Fibroblast of skin of right biceps (primary cell): ENCODE measurements at places on chromosomes 3 and 15.
A peak's percentile ranks its signal among the peaks of the same experiment; 100 is the strongest.

DNA sequence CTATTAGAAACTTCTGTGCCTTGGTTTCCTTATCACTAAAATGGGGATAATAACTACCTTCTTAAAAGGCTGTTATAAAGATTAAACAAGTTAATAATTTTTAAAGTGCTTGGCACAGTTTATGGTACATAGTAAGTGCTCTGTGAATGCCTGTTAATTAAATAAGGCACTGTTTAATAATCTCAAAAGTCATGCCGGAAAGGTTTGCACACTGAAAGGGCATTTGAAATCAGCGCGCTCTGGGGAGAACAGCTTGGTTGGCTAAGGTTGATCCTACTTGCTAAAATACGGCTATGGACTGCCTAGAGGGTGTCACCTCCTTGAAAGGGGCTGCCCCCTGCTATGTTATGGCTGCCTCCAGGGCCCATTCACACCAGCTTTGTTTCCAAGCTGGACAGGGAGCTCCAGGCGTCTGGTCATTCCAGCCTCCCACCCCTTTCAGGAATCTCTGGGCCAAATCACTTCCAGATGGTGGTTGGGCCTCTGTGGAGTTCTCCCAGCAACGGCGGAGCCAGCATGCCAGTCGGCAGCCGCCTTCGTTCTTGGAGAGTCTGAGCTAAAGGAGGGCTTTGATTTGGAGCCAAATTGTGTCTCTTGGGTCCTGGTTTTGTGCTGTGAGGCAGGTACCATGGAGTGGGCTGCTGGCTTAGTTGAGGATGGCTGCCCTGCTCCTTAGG, 5.9 kb downstream of the FLNB start:
- DNase-seq: peak; percentile 91

GRCh38 chr3:109413049-109413448, 75.7 kb upstream of the DPPA4 start:
- no peak for DNase-seq

GRCh38 chr3:57855281-57855680, 99.2 kb downstream of the SLMAP start:
- peak; percentile 24 for DNase-seq

DNA sequence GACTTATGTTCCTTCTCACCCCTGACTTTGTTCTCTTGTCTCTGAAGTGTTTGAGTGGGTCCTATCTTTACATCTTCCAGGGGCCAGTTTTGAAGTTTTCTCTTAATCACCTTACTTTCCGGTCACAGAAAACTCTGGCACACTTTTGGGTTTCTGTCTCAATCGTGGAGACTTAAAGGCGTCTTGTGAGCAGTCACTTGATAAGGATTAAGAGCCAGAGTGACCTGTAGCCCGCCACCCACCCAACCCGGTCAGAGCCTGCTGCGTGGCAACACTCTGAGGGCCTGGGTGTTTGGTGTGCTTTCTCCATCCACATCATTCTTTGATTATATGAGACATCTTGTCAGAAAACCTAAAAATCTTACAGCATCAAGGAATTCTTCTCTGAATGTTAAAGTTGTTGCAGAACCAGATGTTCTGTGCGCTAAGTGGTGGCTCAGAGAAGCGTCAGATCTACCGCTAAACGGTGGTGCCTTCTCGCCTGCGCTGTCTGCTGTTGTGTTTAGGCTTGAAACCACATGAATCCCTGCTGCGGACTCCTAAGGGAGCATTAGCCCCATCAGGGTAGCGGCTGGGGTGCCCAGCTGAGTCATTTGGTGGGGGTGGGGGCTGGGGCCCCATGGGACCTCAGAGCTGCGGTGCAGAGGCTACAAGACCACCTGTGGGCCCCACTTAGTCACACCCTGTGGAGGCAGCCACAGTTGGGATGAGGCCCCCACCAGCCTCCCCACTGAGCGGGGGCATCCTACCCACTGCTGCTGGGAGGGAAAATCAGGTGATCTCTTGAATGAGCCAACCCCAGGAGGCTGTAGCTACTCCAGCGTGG, 158.7 kb upstream of the BHLHE40 start:
- DNase-seq: no peak

DNA sequence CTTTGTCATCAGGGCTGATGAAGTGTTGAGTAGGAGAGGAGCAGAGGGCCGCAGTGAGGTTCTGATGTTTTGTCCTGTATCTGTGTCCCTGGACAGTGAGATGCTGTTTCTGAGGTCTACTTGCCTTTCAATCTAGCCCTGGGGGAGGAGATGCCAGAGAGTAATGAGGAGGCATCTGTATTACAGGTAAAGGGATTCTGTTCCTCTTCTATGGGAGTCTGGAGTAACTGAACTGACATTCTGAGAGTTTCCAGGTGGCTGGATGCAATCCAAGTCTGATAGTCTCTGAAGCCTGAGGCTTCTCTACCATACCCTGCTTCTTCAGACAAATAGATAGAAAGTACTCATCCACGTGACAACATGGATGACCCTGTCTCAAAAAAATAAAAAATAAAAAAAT, 60.9 kb downstream of the IL12A start:
- DNase-seq: no peak

DNA sequence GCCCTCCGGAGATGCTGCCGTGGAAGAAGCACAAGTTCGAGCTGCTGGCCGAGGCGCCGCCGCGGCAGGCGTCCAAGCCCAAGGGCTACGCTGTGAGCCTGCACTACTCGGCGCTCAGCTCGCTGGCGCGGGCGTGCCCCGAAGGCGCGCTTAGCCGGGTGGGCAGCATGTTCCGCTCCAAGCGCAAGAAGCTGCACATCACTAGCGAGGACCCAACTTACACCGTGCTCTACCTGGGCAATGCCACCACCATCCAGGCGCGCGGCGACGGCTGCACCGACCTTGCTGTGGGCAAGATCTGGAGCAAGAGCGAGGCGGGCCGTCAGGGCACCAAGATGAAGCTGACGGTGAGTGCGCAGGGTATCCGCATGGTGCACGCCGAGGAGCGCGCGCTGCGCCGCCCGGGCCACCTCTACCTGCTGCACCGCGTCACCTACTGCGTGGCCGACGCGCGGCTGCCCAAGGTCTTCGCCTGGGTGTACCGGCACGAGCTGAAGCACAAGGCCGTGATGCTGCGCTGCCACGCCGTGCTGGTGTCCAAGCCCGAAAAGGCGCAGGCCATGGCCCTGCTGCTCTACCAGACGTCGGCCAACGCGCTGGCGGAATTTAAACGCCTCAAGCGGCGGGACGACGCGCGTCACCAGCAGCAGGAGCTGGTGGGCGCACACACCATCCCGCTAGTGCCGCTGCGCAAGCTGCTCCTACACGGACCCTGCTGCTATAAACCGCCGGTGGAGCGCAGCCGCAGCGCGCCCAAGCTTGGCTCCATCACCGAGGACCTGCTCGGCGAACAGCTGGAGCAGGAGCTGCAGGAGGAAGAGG, 1.3 kb downstream of the FAM43A start:
- peak; percentile 53 for DNase-seq

DNA sequence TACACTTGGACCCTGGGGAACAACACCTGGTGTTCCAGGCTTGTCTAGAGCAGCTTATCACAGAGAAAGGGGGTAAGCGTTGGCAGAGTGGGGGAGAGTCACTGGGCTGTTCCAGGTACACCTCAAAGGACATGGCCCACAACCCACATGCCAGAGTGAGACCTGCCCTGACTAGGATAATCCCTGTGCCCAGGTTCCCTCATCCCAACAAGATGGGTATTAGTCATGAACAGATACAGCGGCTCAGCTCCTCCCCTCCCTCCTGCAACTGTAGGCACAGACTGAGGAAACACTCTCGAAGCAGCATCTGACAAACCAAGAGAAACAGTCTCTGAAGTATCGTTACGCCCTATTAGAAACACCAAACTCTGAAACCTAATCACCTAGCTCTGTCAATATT, 32.1 kb upstream of the RPS17 start:
- no peak for DNase-seq
